ENCODE measurements at places on chromosomes 4 and X.

- DNase-seq = no peak
Measured at GRCh38 chr4:67744561-67745283, 9.5 kb downstream of the GNRHR start.

DNA sequence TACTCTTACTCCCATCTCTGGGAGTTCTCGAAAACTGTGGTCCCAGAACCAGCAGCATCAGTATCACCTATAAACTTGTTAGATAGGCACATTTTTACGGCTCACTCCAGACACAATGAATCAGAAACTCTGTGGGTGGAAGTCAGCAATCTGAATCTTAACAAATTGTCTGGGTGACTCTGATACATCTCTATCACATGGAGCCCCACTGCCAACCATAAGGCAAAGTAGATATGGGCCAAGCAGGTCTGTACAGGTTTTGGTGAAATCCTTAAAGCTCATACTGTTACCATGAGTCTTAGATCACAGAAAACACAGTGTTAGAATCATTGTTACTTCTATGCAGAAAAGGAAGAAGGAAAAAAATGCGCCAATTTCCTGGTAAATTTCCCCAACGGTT, 122.5 kb upstream of the HCCS start:
- no peak for DNase-seq

DNA sequence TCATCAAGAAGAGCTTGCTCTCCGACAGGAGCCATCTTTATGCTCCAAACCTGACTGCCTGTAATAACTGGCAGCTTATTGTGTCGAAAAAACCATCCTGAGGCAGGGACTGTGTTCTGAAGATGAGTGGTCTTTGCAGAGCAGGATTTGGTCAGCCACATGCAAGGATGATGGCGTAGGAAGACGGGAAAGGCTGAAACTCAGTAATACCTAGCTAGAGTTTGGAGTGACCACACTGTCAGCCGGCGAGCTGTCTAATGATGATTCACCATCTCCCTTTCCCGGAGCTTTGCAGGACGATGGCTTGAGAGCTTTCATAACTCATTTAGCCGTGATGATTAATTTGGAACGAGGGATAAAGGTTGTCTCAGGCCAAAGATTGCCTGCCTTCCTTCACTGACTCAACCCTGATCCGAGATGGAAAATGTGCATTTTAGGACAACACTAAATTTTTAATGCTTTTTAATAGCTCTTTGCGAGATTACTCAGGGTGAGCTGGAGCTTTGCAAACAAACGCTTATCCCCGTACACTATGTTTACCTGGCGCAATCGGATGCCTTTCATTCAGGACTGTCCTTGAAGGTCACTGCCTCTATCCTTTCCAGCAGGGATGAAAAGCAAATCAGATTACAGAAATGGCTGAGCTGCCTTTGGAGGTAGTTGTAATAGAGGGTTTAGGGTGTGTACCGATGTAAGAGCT, 288.5 kb downstream of the ASMT start:
- DNase-seq = no peak

GRCh38 chrX:10569946-10570345, 50.4 kb downstream of the MID1 start:
- DNase-seq = no peak

DNA sequence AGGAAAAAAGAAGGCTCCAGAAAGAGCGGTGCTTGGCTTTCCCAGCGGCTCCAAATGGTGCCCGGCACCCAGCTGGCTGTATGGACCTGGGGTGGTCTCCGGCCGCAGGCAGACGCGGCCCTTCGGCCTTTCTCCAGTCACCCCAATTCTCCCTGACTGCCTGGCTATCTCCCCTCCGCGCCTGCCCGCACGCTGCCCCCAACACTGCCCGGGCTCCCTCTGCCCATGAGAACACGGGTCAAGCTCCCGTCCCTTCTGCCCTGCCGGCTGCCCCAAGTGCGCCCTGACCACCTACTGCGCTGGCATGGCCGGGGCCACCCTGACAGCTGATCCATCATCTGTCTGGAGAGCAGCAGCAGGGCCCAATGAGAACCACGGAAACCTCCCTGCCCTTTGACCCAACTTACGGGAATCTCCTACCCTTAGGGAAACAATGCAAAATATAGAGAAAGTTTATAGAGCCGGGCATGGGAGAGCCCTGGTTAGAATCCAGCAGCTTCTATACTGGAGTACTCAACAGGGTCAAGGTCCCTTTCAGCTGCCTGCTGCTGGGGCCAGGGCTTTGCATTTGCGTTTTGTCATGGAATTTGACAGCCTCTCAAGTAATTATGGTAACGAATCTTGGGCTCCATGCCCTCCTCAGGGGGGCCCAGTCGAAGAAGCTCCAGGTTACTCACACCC, 1.2 kb upstream of the FAM3A start:
- no peak for DNase-seq

DNA sequence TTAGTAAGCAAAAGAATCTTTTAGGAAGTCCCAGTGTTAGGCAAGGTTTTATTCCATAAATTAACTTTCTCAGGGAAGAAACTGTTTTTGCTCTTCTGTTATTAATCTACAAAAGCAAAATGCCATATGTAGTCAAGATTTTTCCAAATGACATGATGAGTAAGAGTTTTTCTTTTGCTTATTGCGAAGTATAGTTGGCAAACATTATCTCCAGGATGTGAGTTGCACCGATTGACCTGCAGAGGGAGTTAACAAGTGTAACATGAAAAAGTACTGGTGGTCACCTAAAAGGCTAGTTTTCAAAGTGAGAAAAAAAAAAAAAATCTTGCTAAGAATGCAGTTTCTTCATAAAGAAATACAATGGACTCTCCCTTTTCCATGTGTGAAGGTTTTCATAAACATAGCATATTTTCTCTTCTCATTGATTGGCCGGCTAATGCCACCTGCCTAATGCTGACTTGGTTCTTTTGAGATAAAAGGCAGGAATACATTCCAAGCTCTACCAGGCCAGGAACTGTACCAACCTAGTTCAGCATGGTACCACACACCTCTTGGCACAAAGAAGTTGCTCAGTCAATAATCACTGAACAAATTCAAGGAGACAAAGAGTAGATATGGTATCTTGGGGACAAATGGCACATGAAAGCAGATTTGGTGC, 100.2 kb downstream of the LNX1 start:
- DNase-seq = no peak

GRCh38 chrX:103061486-103061885, 2.5 kb downstream of the BEX1 start:
- no peak for DNase-seq

DNA sequence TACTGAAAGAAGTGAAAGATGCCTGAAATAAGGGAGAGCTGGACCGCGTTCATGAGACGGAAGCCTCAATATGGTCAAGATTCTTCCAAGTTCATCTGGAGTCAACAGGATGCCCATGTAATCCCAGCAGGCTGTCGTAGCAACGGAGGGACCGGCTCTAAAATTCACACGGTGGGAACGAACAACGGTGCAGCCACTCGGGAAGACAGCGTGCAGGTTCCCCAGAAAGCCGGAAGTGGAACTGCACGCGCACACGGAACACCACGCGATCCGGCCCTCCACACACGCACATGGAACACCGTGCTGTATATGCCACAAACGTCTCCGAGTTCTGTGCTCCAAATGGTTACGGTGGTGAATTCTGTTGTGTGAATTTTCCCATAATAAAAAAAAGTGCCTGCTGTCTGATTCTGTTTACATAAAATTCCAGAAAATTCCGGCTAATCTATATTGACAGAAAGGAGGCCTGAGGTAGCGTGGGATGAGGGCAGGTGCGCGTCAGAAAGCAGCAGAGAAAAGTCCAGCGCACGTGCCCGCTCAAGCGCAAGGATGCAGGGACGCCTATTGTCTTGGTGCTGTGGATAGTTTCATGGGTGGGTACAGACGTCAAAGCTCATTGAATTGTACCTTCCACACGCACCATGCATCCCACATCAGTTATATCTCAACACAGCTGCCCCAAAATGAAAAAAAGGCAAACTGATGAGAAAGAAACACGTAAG, 31.2 kb downstream of the PPP2R3B start:
- no peak for DNase-seq

DNA sequence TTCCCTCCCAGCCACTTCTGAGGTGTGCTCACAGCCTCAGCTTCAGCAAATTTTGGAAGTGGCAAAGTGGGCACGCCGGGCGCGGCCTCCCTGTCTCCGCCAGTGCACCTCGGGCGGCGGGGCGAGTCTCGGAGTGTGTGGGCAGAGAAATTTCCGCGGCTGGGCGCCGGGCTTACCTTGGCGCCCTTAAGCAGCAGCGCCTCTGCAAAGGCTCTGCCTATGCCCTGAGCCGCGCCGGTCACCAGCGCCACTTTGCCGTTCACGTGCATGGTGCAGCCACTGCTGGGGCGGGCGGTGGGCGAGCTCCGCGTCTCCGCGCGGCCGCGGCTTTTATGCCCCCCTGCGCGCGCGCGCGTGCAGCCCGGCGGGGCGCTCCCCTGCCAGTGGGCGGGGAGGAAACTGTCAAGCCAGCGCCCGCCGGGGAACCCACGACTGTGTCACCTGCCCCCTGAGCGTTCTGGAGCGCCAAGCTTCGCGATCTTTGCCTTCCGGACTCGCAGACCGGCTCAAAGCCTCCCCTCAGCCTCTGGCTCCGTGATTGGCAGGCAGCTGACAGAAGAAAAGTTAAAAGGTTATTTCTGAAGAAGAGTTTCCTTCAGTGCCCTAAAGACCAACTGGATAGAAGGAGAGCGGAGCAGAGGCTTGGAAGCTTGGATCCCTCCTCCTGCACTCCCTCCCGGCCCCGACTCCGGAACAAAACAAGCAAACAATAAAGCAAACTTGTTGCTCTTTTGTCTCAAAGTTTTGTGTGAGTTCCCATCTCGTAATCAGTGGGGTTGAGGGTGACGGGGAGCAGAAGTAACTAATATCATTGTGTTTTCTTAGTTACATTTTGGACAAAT, at the start of gene HPGD:
Gene HPGD, minus strand, starts transcription at position 306 of the 842 bp plus-strand sequence. Its CDS starts 37 bp downstream, at position 269.
- DNase-seq = peak; percentile 62

- no peak for DNase-seq
Measured at GRCh38 chr4:170990989-170991589, 822.1 kb upstream of the GALNTL6 start.

GRCh38 chrX:38154818-38155217, 65.9 kb downstream of the SRPX start:
- DNase-seq = no peak

DNA sequence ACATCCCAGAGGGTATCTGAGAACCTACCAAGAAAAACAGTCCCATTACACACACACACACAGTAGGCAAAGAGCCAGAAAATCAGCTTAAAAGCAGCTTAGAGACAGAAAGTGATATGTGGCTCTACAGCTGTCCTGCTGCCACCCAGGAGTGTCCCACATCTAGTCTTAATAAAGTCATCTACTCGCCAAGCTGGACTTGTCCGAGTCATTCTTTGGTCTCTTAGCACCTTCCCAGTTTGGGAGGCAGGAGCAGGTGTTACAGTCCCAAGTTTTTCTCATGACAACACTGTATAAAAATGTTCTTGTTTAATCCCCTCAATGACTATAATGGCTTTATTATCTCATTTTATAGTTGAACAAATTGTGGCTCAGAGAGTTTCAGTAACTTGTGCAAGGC, 252.5 kb upstream of the CASK start:
- no peak for DNase-seq

- DNase-seq = no peak
Measured at GRCh38 chr4:3295837-3296624, 3.2 kb downstream of the RGS12 start.

DNA sequence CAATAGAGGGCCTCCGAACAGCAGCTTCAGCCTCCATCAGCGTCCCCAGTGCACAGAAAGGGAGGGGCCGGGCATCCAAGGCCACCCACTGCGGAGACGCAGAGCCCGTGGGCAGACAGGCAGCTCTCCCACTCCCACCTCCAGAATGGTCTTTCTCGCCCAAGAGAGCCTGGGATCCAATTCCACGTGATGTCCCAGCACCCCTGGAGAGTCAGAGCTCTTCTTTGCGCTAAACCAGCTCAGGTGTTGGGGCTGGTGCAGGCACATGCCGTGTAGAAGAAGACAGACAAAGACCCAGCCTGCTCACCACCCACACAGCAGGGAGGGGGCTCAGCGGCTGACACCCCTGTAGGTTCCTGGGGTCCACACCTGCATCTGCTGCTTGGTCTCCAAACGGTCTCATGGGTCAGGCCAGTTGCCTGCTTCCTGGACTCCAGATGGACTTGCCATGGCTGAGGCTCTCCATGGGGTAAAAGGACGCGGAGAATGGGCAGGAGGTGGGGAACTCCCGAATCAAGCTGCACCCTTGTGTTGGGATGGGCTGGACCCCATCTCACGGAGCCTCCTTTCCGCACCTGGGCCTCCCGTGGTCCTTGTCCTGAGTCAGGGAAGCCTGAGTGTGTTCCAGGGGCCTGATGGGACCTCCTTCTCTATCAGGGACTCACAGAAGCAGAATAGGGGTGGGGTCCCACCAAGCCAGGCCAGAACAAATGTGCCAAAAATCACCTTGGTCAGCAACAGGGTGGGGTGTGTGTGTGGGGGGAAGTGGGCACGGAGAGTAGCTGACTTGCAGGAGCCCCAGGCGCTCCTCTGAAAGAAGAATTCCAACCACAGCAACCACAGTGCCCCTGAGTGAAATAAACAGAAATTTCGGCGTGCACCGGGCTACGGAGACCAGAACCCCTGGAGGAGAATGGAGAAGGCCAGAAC, 11.6 kb upstream of the ASMTL start:
- no peak for DNase-seq

GRCh38 chrX:109862433-109862832, 129.4 kb upstream of the ACSL4 start:
- DNase-seq = no peak

GRCh38 chr4:14452001-14452400, 550.3 kb upstream of the CPEB2 start:
- DNase-seq = no peak

- DNase-seq = no peak
Measured at GRCh38 chrX:6849716-6850414, 297.6 kb upstream of the STS start.

- DNase-seq = no peak
Measured at GRCh38 chr4:55051532-55051931, 73.9 kb downstream of the KDR start.

- DNase-seq = peak; percentile 41
Measured at GRCh38 chrX:53716328-53717088, 30.0 kb upstream of the HUWE1 start.

GRCh38 chrX:53283099-53283498, 1.7 kb upstream of the IQSEC2 start:
- DNase-seq = no peak

GRCh38 chrX:103774070-103774642, 2.5 kb upstream of the PLP1 start:
- no peak for DNase-seq

- no peak for DNase-seq
Measured at GRCh38 chrX:123600181-123600580, 132.7 kb downstream of the THOC2 start.

DNA sequence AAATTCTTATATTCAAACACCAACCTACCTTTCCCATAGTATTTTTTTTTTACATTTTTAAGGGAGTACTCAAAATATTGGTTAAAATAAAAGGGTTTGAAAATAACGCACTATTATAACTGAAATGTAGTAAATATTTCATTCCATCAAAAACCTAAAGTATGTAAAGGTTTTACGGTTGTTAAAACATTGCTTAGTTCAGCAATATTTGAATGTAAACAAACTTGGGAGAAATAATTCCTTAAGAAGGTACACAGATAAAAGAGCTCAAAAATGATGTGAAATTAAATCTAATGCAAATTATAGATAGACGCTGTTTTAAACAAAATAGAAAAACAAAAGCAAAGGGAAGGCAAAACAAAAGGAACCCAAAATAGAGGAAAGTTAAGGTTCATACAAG, 1476.9 kb downstream of the PCDH18 start:
- no peak for DNase-seq
